ENCODE measurements at places on chromosomes 2 and 18.

- no peak for DNase-seq
Measured at GRCh38 chr18:10497206-10497749, 28.5 kb upstream of the NAPG start.

GRCh38 chr18:11366410-11366809, 217.0 kb upstream of the PIEZO2 start:
- DNase-seq, result peak; percentile 24

GRCh38 chr18:40935423-40935822, 1019.6 kb upstream of the PIK3C3 start:
- DNase-seq, result peak; percentile 3

DNA sequence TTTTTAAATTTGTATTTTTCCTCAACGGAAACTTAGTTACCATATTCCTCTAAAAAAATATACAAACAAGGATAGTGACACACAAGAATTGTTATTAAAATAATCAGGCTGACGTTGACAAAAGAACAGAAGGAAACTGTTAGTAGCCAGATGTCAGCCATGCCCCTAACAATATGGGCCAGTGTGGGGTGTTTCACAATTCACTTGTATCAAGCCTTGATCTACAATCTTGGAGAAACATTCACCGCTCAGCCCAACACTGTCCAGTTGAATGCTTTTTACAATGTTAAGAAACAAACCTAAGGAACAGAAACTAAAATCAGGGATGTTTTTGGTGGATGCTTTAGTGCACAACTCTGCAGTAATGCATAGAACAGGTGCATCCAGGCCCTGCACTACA, 44.6 kb downstream of the TMEFF2 start:
- no peak for DNase-seq

GRCh38 chr2:45046786-45047185, 37.5 kb upstream of the SIX2 start:
- no peak for DNase-seq

DNA sequence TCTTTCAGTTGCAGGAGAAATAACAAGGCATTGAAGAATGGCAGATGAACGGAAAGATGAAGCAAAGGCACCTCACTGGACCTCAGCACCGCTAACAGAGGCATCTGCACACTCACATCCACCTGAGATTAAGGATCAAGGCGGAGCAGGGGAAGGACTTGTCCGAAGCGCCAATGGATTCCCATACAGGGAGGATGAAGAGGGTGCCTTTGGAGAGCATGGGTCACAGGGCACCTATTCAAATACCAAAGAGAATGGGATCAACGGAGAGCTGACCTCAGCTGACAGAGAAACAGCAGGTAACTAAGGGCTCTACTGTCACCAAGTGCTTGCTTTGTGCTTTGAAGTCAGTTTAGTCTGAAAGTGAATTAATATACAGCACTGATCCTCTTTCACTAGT, 118.5 kb upstream of the UNC80 start:
- DNase-seq, result no peak

DNA sequence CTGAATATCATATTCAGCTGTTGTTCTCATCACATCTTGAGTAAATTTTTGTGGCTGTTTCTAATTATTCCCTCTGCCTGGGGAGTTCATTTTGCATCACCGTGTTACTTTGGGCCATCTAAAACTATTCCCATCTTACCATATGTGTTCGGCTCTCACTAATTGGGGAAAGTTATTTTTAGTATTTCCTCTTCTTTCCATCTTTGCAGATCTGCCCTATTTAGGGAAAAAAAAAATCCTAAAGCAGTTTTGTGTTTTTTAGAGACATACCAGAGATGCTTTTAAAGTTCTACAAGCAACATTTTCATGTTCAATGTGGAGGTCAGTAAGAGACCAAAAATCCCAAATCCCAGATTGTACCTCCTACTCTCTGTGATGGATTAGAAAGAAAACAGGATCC, 111.3 kb upstream of the NDUFV2 start:
- DNase-seq, result no peak

DNA sequence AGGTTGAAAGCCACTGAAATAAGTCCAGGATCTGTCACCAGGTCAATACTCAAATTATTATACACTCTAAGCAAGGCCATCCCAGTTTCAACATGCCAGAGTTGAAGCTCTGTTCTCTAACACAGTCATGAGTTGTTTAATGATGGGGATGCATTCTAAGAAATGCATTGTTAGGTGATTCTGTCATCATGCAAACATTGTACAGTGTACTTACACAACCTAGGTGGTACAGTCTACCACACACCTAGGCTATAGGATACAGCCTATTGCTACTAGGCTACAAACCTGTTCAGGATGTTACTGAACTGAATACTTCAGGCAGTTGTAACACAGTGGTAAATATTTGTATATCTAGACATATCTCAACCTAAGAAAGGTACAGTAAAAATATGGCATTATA, 162.2 kb downstream of the BAZ2B start:
- DNase-seq, result no peak

DNA sequence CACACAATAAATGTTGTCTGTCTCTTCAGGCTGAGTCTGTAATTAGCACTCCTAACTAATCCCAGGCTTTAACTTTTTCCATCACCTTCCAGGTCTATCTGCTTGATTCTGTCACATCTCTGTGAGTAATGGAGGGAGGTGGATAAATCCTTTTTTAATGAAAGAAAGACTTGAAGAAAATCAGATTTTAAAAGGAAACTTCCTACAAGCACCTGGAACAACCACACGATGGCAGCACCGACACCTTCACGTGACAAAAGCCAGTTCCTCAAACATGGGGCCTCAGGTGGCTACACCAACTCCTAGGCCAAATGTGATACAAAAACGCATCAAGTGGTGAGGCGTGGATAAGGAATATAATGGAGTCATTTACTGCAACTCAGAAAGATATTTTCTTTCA, 41.8 kb downstream of the TGFBRAP1 start:
- no peak for DNase-seq

- no peak for DNase-seq
Measured at GRCh38 chr18:8870528-8870927, 165.2 kb downstream of the MTCL1 start.

- peak; percentile 25 for DNase-seq
Measured at GRCh38 chr18:45856531-45856930, 31.1 kb downstream of the SIGLEC15 start.

DNA sequence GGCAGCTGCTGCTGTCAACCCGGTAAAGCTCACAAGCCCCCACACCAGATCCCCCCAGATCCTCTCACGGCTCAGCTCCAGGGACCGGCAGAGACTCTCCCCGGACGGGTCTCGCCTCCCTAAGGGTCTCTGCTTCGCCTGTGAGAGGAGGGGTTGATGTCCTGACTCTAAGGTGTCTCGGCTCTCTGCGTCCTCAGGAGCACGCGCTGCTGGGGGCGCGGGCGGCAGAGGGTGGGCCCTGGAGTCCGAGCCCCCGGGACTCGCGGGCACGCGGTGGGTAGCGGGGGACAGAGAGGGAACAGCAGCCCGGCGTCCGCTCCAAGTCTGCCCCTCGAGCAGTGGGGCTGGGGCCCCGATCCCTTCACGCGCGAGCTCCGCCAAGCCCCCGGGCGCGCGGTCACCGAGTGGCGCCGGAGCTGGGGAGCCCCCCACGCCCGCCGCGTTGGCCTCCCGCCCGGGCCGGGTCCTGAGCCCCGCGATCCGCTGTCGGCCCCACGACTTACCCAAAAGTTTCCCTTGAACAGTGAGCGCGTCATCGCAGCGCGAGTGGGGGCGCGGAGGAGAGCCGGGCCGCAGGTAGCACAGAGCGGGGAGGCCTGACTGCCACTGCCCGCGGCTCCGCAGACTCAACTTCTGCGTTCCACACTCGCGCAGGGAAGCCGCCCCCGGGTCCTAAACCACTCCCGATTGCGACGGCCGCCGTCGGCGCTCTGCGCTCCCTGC, at the start of gene PSTPIP2:
Gene PSTPIP2, minus strand, starts transcription at position 608 of the 723 bp plus-strand sequence. Its CDS starts 72 bp downstream, at position 536.
- DNase-seq, result peak; percentile 85

- no peak for DNase-seq
Measured at GRCh38 chr2:121491518-121491917, 39.2 kb upstream of the RNU4ATAC start.

DNA sequence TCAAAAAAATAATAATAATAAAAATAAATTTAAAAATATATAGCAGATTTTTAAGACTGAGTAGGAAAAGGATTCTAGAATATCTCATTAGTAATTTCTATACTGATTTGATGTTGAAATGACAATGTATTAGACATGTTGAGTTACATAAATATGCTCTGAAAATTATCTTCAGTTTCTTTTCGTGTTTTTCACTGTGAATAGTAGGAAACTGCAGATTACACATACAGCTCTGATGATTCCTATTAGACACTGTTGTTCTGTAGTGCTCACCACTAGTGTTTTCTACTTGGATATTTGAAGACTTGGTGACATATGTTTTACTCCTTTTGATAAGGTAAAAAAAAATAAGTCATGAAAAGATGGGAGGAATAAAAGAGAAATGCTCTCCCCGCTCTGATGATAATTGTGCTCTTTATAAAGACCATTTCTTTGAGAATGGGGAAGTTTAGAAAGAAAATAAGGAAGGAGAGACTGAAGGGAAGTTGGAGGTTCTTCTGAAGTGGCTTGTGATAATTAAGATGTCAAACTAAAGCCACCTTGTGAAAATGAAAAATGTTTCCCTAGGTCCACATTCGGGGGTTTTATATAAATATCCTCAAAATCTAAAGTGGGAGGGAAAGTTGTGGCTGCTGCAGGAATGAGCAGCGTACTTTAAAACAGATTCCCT, 52.9 kb downstream of the SLC9A2 start:
- DNase-seq, result no peak

DNA sequence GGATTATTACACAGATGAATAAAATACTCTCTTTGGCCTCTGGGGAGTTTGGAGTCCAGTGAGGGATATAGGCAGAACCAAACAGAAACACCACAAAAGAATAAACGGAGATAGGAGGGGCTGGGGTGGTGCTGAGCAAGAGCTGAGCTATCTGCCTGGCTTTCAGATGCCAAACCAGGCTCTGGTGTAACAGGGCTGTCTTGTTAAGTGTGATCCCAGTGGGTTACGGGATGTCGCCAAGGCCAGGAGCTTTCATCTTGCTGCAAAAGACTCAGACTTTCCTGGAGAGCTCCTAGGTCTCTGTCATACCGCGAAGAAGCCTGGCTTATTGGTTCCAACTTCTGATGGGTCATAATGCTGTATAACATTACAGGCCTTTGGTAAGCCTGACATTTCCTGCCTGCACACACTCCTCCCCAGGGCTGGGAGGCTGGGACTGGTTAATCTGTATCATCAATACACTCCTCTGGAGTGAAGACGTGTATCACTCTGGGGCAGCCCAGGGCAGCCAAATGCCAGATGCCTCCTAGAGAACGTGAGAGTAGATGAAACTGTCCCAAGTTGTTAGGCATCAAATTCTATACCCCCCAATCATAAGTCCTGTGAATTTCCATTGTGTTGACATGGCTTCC, 60.5 kb downstream of the STPG4 start:
- peak; percentile 79 for DNase-seq

DNA sequence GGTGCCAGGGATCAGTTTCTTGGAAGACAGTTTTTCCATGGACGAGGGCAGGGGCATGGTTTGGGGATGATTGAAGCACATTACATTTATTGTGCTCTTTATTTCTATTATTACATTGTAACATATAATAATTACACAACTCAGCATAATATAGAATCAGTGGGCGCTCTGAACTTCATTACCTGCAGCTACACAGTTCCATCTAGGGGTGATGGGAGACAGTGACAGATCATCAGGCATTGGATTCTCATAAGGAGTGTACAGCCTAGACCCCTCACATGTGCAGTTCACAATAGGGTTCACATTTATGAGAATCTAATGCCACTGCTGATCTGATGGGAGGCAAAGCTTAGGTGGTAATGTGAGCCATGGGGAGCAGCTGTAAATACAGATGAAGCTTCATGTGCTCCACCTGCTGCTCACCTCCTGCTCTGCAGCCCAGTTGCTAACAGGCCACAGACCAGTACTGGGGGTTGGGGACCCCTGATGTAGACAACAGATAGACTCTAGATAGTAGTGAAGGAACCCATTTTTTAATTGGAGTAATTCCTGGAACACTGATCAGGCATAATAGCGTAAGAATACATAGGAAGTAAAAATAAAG, 41.5 kb upstream of the MC4R start:
- DNase-seq, result no peak

DNA sequence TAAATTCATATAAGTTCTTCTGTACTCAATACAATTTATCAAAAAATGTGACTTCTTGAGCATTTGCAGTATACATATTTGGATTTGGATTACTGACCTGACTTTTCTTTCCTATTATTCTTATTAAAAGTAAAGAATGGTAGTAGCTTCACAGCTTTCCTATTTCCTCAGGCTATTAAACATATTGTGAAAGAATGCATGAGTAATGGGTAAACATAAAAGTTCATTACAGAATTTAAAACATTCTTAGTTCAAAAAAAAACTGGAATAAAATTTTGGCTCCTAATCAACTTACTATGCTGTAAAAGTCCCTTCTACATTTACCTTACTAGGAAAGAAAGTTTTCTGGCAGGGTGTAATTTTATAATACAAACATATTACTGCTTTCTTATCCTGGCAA, 27.3 kb upstream of the C2orf66 start:
- DNase-seq, result no peak

DNA sequence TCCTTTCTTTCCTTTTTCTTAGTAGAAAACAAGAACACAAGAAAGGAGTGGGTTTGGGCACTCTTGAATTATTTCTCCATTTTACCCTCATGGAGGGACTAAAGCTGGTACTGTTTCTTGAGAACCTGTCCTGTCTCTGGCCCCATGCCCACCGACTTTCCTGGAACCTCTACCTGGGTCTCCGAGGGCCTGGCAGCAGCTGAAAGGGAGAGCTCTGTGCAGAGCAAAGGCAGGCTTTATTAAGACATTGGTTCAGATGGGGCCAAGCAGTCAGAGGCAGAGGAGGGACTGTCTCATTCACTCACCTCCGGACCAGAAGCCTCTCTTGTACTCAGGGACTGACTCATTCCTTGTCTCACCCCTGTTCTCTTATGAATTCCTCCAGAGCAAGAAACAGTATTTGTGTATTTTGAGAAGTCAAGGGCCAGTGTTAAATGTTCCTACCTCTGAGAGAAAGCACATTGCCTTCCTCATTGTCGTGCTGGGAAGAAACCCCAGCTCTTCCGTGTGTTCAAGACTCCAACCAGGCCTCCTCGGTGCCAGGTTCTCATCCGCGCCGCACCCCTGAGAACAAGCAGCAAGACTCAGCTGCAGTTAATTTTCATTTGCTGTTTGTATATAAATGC, 201.9 kb upstream of the NT5C1B start:
- no peak for DNase-seq

GRCh38 chr2:46270384-46270783, 26.8 kb upstream of the EPAS1 start:
- no peak for DNase-seq

DNA sequence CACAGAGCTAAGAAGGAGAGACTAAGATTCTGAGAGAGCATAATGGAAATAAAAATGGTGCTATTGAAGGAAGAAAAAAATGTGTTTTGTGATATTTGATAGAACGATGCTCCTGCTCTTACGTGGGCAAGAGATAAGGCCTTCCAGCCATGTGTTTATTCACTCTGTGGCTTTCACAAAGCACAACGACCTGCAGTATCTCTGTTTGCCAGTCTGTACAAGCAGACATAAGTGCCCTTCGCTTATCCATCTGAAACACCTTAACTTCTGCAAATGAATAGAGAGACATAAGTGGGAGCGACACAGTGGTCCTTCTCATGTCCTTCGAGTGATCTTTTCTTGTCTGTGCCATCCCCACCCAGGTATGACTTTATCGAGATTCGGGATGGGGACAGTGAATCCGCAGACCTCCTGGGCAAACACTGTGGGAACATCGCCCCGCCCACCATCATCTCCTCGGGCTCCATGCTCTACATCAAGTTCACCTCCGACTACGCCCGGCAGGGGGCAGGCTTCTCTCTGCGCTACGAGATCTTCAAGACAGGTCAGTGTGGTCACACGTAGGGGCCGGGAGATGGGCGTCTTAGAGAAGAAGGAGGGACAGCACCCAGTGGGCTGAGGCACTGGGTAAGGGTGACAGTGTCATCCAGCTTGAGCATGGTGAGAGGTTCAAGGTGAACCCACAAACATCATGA, 33.7 kb downstream of the NRP2 start:
- no peak for DNase-seq

All from AG08396 (cell line).